ENCODE measurements at places on chromosomes 16 and 17. TPM values are rescaled to one million over a fixed set of nuclear protein-coding genes. Genes with fewer than 3 reads are reported as not detected.

GRCh38 chr17:58669853-58670252, 22.0 kb downstream of the TEX14 start:
- H3K36me3 ChIP-seq = no peaks in the 10 kb centered on the region
- DNase-seq = no peak
- H3K4me3 ChIP-seq = no peak overlapping the region

GRCh38 chr16:57859331-57859730, 57.0 kb upstream of the KIFC3 start:
- peaks cover 12% of the 10 kb centered on the region for H3K4me1 ChIP-seq
- no peaks in the 10 kb centered on the region for H3K36me3 ChIP-seq
- no peak overlapping the region for H3K4me3 ChIP-seq
- no peaks in the 10 kb centered on the region for H3K27me3 ChIP-seq
- H3K27ac ChIP-seq = peak overlapping the region; percentile 71
- DNase-seq = no peak

DNA sequence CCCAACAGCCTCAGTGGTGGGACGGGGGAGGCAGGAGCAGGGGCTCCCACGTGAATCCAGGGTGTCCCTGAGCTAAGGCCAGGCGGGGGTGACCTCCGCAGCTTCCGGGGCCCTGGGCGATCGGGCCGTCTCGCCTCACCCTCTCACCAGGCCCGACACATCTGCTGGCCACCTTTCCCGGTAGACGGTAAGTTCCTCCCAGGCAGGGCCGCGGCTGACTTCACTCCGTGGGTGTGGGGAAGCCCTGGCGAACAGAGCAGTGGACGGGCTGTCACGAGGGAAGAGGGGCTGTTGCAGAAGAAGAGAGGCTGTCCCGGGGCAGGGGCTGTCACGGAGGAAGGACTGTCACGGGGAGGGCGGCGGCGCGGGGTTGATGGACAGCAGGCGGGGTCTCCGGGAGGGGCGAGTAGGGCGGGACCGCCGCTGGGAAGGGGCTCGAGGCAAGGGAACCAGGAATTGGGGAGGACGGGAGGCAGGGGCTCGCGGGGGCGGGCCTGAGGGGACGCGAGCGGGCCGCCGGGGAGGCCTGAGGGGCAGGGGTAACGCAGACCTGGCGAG, 498 bp downstream of the PKMYT1 start:
- peak overlapping the region; percentile 93 for H3K4me3 ChIP-seq
- peaks cover 6% of the 10 kb centered on the region for H3K27me3 ChIP-seq
- DNase-seq = no peak
- H3K36me3 ChIP-seq = no peaks in the 10 kb centered on the region
- no peak overlapping the region for H3K27ac ChIP-seq
- peaks cover 3% of the 10 kb centered on the region for H3K4me1 ChIP-seq

GRCh38 chr17:59479141-59479540, 86.3 kb upstream of the DHX40 start:
- no peaks in the 10 kb centered on the region for H3K27me3 ChIP-seq
- H3K36me3 ChIP-seq = no peaks in the 10 kb centered on the region
- no peaks in the 10 kb centered on the region for H3K4me1 ChIP-seq
- no peak overlapping the region for H3K4me3 ChIP-seq
- DNase-seq = no peak
- no peak overlapping the region for H3K27ac ChIP-seq

SLC35G6 gene
- not detected for total RNA-seq

Measured in heart left ventricle (tissue), 16 donors.